Cardiac fibroblast (primary cell): ENCODE measurements at places on chromosomes 3 and 15.

GRCh38 chr15:29458361-29458760 lies 188.7 kb upstream of the NSMCE3 start:
- no peak for DNase-seq

DNA sequence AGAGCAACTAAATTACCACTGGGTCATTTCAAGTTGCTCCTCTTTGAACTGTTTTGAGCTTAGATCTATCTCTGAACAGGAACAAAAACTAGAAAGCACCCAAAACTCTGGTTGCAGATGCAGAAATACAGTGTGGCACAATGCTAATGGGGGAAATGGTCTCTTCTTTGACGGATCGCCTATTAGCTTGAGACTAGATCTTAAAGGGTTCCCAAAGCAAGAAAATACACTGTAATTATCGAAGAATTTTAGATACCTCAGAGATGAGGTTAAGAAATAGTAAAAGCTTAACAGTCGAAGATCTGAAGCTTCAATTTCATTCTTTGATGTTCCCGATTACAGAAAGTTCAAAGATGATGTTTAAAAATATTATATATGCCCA lies 818 bp downstream of the PPP1R2 start:
- no peak for DNase-seq

DNA sequence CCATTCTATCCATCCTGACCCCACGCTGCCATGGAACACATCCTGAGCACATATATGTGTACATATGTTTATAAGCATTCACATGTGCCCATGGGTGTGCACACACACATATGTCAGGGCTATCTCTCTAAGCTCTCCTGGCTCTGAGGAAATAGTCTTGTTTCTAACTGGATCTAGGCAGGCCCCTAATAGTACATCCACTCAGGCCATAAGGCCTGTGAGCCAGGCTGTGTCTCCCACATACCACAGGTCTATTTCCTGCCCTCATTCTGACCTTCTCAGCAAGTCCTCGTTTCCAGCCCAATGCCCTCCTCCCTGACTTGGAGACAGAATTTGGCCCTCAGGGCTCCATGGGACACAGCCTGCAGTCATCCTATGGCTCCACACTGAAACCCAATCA lies 284.8 kb upstream of the CTNNB1 start:
- no peak for DNase-seq

GRCh38 chr3:166447513-166447912 lies 610.3 kb upstream of the BCHE start:
- DNase-seq = no peak

GRCh38 chr15:83899670-83900069 lies 245.7 kb downstream of the ADAMTSL3 start:
- no peak for DNase-seq

- DNase-seq = no peak
Observed at GRCh38 chr3:187926620-187927019, 181.4 kb upstream of the BCL6 start.

DNA sequence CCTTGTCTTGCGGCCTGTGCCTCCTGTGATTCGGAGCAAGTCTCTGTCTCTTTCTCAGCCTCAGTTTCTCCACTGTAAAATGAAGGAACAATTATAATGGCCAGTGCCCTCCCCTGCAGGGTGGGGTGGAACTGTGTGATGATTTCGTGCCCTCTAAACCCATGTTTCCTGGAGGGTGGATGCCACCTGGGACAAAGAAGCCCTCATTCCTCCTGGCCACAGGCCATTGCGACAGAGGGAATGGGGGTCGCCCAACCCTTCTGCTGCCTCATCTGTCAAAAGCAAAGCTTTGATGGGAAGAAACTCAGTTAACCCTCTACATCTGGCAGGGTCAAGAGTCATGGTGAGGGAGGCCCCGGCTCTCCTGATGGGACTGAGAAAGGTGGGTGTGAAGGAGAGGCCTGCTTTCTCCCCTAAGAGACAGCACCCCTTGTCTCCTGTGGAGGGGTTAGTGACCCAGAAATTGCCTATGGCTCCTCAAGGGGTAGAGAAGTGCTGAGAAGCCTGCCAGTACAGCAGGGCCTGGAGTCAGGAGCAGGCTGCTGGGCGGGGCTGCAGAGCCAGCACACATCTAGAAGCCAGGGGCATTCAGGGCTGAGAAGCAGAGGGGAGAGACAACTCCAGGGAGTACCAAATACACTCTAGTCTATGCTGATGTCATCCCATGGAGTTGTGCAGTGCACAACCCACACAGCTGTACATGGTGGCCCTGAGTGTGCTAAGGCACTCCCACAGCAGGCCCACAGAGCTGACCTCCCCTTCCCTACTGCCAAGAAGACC lies 61.0 kb downstream of the PLXNA1 start:
- DNase-seq = no peak

- DNase-seq = no peak
Observed at GRCh38 chr3:101973163-101973505, 123.8 kb downstream of the NFKBIZ start.
